ENCODE measurements at places on chromosomes 3 and 15.

DNA sequence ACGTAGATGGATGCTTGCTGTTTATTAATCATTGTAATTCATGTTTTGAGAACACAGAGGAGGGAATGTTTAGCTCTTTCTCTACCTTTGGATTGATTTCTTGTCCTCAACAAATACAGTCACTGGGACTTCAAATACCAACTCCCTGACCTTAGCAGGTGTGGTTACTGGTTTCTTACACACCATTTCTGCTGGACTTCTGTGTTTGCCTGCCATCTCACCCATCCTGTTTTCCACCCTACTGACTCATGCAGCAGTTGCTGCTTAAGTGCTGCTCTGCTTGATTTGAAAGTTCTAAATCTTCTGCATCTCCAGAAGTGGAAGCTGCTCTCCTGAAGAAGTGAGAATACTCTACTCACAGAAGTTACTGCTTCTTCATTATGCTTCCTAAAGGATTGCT is 170.3 kb downstream of the ZPLD1 start:
- no peak for DNase-seq

DNA sequence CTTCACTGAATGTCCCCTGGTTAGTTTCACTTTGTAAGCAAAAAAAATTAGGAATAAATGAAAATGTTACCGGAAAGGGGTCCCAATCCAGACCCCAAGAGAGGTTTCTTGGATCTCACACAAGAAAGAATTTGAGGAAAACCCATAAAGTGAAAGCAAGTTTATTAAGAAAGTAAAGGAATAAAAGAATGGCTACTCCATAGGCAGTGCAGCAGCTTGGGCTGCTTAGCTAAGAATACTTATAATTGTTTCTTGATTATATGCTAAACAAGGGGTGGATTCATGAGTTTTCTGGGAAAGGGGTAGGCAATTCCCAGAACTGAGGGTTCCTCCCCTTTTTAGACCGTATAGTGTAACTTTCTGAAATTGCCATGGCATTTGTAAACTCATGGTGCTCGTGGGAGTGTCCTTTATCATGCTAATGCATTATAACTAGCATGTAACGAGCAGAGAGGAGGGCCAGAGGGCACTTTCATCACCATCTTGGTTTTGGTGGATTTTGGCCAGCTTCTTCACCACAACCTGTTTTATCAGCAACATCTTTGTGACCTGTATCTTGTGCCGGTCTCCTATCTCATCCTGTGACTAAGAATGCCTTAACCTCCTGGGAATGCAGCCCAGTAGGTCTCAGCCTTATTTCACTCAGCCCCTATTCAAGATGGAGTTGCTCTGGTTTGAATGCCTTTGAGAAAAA is 41.0 kb upstream of the CMSS1 start:
- DNase-seq: no peak

GRCh38 chr3:25372167-25372566 is 55.9 kb upstream of the RARB start:
- DNase-seq: no peak

- peak; percentile 45 for DNase-seq
Measured at GRCh38 chr3:165206454-165207266, 10.5 kb upstream of the SLITRK3 start.

GRCh38 chr3:107065094-107065861 is 312.0 kb upstream of the CCDC54 start:
- peak; percentile 10 for DNase-seq

DNA sequence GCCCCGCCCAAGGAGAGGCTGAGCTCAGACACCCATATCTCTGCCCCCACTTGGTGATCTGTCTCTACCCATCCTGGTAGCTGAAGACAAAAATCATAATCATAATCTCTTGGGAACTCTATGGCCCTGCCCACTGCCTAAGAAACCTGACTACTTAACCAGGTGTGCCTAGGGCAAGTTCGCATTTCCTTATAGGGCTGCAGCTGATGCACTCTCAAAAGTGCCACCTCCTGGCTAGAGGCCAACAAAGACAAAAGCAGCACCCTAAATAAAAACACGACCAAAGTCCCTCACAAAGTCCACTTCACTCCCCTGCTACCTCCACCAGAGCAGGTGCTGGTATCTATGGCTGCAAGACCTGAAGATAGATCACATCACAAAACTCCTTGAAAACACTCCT is 250.4 kb upstream of the SLITRK3 start:
- DNase-seq: no peak

DNA sequence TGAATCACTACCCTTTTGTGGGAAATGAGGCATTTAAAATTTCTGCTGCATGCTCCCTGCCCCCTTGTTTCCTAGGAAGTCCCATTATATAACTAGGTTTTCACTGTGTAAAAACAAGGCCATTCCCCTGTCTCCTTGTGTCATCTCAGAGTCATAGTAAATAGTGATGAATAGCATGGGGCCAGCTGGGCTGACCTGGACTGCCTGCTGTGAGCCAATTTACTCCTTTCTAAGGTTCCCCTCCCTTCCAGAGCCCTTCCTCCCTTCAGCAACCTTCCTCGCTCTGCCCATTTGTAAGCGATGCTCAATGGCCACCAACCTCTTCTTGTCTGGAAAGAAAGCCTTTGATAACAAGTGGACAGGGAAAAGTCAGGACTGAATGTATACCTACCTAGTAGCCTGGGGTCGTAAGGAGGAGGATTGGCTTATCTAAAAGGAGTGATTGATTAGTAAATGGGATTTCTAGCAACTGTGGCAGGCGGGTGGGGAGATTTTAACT is 11.7 kb downstream of the ITGA11 start:
- DNase-seq: no peak

DNA sequence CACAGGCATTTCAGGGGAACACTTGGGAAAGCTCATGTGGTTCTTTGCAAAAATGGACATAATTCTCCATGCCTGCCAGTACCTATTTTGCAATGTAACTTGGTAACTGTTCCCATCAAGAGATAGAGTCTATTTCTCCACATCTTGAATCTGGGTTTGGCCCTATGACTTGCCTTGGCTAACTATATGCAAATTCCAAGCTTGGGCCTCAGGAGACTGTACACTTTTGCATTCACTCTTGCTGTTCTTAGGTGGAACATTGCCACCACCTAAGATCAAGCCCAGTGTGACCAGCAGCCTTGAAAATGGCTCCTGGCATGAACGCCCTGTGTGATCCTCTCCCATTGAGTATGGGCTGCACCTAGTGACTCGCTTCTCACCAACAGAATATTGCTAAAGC is 19.8 kb upstream of the SMAD6 start:
- no peak for DNase-seq

DNA sequence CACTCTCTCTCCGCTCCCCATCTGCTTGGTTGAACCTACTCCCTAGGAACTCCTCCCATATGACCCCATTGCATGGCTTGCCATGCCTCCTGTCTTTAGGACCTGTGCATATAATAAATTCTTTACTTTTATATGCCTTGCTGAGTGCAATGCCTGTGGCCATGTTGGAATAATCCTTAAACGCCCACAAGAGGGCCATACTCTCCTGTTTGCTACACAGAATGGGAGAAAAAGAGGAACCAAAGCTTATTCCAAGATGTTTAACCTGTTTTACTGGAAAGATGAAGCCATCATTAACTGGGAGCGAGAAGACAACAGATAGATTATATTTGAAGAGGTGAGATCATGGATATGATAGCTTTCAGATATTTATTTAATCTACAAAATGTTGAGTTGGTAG is 1097.8 kb downstream of the NAALADL2 start:
- DNase-seq: no peak

GRCh38 chr3:16257309-16257708 is 7.4 kb downstream of the DPH3 start:
- no peak for DNase-seq

DNA sequence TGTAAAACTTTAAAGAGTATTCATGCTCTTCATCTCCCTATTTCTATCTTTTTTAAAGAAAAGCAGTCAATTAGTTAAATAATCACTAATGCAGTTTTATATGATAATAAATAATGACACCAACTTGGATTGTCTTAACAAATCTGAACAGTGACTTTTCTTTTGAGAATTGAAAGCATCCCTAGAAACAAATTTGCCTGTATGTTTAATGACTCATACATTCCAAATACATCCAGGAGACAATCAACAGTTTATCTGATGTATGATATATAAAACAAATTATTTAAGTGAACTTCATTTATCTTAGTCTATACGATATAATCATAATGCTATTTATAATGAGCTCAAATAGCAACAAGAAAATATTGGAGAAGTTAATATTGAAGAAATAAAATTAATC is 78.0 kb downstream of the ALCAM start:
- DNase-seq: no peak

DNA sequence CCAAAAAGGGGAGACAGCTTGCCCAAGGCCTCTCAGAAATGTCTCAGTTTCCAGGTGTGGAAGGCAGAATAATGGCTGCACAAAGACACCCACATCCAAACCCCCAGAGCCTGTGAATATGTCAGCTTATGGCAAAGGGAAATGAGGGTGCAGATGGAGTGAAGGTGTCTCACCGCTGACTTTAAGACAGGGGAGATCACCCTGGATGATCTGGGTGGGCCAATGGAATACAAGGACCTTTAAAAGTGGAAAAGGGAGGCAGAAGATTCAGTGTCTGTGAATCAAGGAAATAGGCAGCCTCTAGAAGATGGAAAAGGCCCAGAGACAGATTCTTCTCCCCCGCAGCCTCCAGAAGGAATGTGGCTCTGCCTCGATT is 48.8 kb upstream of the ATP2B2 start:
- DNase-seq: no peak

DNA sequence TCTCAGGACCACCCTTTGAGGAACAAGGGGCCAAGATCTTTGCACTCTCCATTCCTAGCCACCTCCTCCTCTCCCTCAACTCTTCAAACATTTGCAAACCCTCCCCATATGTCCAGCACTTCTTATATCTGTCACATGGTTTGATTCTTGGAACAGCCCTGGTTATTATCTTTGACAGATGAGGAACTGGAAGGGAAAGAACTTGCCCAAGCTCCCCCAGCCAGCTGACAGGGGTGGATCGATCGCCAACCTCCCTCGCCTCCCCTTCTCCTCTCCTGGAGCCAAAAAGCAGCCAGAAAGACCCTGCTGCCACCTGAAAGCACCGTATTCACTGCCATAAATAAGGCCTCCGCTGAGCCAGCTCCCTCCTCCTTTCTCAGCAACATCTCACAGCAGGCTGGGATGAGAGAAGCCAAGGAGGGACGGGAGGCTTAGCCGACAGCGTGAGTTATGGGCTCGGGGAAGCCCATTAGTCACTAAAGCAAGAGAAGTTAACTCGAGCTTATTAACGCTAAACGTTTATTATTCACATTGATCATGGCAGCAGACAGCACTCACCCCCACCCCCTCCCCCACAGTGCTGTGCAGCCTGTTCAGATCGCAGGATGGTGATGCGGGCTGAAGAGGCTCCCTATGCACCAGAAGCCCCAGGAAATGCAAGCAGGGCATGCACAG is 22.2 kb upstream of the FGD5 start:
- DNase-seq: no peak

DNA sequence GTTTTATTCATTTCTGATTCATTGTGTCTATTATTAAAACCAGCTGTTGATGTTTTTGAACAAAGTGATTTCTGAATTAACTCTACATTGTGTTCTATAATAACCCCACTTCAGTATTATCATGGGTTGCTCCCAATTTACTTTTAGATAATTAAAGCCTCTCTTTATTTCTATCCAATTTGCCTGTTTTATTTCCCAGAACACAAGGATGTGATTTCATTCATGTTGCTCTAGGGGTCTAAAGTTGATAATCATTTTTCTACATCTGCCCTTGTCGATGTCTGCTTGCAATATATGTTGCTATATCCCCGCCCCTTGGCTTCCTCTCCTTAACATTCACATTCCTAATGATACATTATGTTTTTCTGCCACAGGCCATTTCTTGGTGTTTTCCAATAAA is 747.3 kb downstream of the CADM2 start:
- no peak for DNase-seq

GRCh38 chr15:34709866-34710265 is 44.9 kb downstream of the GJD2 start:
- no peak for DNase-seq

DNA sequence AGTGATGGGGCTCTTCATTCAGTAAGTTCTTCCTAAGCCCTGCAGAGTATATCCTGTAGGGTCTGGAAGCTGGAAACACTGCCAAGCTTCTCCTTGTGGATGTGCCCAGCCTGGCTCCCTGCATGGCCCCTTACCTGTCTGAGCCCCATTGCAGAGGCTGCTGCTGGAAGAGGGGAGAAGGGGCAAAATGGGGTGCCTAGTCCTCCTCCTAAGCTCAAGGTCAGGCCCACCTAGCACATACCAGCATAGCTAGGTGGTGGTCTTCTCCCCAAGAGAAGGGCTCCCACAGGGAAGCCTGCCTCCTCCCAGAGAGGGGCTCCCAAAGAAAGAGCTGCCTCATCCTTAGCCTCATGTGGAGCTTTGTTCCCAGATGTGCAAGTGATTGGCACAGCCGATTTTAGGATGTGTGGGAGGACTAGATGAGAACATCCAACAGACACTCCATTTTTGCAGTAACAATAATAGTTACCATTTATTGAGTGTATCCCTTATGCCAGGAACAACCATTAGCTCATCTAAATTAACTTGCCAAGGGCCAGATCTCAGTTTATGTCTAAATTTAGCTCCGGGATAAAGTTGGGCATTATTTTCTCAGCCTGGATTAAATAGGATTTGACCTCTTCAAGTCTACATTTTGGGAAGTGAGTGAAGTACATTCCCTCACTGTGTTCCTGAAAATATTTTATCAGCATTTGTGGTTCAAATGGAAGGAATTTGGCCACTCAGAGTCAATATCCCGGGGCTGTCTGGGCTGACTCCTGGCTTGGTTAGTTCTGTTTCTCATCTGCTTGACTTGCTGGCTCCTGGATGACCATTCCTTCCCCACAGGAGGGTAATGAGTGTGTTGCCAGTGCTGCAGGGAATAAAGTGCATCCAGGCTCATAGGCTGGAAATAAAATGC is 291.1 kb upstream of the ROPN1 start:
- DNase-seq: no peak

GRCh38 chr3:69364354-69364753 is 21.5 kb downstream of the FRMD4B start:
- DNase-seq: no peak

DNA sequence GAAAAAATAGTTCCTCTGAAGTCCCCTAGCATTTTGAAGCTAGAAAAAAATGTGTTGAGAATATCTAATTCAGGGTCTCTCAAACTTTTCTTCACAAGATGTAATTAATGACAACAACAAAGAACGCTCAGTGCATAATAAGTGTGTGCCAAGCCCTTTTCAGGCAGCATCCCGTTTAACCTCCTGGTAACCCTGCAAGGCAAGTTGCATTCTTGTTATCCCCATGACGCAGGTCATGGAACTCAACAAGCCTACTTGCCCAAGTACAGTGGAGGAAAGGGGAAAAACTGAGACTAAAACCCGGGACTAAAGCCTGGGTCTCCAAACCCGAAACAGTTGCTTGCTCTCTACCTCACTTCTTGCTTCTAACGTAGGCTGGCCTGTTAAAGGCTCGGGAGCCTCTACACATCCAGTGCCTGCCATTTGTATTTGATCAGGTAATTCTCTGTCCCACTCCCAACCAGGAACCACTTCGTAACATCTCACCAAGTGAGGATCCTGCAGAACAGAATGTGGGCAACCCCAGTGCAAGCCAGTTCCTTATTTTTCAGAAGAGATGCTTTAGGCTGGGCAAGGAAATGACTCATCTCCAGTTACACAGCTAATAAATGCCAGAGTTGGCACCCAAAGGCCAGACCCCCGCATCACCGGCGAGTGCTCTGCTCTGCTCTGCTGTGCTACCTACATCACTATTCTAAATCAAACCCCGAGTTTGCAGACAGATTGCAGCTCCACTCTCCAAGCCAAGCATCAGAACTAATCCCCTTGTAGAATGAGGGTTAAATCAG is 28.3 kb downstream of the LMCD1 start:
- no peak for DNase-seq
